ENCODE measurements at places on chromosomes 13 and 19. TPM values are rescaled to one million over a fixed set of nuclear protein-coding genes. Genes with fewer than 3 reads are reported as not detected.

The CEBPA gene
- total RNA-seq, result 1.7 TPM

The CKM gene
- not detected for total RNA-seq

The KLK10 gene
- total RNA-seq, result not detected

The FFAR3 gene
- total RNA-seq, result not detected

The ADGRE2 gene
- total RNA-seq, result not detected

The CDKN2D gene
- total RNA-seq, result 14.5 TPM

The MEGF8 gene
- 13.2 TPM for total RNA-seq

The VSIG10L gene
- 1.3 TPM for total RNA-seq

The MIA gene
- 6.7 TPM for total RNA-seq

The ADPRHL1 gene
- 0.95 TPM for total RNA-seq

The PDX1 gene
- total RNA-seq, result not detected

The BRME1 gene
- total RNA-seq, result 2.0 TPM

The FFAR1 gene
- not detected for total RNA-seq

All from HT1080 (cell line).